ENCODE measurements at places on chromosomes 1 and 21.

- no peak for DNase-seq
Observed at GRCh38 chr1:176531036-176531435, 68.1 kb downstream of the PAPPA2 start.

GRCh38 chr1:164780863-164781262 lies 221.9 kb downstream of the PBX1 start:
- DNase-seq: no peak

GRCh38 chr1:208531003-208531750 lies 287.0 kb upstream of the PLXNA2 start:
- DNase-seq: no peak

DNA sequence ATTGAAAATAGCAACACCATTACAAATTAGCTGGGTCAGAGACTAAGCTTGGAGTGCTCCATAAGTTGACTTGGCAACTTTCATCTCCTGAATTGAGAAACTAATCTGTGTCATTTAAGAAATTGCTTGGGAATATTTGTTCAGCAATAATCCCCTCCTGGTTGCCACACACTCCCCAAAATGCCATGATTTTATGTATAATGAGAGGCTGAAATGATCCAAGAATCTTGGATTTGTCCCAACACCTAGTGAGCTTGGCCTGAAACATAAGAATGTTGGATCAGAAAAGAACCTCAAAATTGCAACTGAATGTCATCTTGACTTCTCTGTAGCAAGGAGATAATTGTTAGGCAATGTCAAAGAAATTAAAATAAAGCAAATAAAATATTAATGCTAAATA lies 805.9 kb upstream of the ADAMTS5 start:
- DNase-seq: no peak

- DNase-seq: no peak
Observed at GRCh38 chr21:33993286-33994231, 78.0 kb upstream of the ATP5PO start.

DNA sequence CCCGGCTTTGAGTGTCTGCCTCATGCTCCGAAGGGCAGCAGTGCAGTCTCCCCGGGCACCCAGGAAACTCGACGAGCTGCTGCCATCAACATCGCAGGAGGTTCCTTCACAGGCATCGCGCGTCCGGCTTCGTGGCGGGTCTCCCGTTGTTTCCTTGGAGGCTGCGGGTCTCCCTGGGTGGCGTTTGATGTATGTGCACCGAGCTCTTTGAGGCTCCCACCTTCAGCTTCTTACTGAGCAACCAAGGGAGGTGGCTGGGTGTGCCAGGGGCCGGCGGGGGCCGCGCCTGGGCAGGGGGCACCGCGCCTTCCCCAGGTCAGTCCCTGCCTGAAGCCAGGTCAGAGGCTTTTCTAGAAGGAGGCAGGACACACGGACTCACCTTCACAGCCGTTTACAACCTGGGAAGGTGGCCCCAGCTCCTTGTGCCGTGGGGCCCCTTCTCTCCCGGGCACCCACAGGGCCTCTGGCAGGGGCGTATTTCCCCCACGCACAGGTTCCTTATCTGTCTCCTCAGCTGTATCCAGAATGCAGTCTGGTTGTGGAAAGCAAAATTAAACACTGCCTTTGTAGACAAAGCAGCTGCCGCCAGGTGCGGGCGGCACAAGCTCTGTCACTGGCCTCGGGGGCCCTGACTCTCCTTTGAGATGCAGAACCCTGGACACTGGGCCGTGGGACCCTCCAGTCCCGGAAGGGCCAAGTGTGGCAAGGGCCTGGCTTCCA lies 21.7 kb upstream of the PEX10 start:
- DNase-seq: no peak

DNA sequence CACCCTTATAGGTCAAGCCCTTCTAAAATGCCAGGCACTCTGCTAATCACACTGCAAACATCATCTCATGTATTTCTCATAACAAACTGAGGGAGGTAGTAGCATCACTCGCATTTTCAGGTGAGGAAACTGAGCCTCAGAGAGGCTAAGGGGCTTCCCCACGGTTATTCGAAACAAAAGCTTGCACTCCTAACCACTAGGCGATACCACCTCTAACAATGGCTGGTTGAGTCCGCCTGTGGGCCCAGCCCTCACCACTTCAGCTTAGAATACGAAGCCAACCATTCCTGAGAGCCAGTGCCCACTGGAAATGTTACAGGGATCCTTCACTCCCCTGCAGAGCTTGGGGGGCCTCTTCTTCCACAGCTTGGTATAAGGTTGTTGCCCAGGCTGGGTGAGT lies 65.3 kb upstream of the TENT5C start:
- DNase-seq: no peak
